ENCODE measurements at places on chromosomes 5 and 9.

- no peak for DNase-seq
Observed at GRCh38 chr9:109923471-109923760, 143.4 kb downstream of the PALM2AKAP2 start.

DNA sequence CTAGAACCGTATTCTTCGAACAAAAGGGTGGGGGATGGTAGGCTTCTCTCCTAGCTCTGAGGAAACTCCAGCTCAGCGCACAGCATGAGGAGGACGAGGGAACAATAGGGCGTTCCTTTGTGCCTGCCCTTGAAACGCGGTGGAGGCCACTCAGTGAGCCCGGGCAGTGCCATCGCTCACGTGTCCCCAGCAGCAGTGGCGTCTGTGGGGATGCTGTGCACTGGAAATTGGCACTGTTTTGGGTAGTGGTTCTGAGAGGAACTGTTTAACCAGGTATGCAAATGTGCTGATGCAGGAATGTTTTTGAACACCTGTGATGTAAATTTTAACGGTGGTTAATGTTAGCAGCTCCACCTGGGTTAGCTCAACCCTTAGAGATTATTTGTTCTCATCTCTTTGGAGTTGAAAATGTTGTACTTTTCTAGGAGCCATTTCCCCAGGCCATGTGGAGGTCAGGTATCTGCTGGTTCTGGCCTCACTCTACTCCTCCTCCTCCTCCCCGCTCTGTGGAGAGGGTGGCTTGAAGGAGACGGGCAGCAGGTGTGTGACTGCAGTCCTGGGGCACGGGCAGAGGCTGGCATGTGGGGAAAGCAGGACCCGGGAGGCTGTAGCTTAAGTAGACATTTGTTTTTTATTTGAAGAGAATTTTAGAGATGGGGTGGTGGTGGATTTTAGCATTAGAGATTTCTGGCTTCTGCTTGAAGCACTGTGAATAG is 48.3 kb downstream of the EHMT1 start:
- DNase-seq = no peak

DNA sequence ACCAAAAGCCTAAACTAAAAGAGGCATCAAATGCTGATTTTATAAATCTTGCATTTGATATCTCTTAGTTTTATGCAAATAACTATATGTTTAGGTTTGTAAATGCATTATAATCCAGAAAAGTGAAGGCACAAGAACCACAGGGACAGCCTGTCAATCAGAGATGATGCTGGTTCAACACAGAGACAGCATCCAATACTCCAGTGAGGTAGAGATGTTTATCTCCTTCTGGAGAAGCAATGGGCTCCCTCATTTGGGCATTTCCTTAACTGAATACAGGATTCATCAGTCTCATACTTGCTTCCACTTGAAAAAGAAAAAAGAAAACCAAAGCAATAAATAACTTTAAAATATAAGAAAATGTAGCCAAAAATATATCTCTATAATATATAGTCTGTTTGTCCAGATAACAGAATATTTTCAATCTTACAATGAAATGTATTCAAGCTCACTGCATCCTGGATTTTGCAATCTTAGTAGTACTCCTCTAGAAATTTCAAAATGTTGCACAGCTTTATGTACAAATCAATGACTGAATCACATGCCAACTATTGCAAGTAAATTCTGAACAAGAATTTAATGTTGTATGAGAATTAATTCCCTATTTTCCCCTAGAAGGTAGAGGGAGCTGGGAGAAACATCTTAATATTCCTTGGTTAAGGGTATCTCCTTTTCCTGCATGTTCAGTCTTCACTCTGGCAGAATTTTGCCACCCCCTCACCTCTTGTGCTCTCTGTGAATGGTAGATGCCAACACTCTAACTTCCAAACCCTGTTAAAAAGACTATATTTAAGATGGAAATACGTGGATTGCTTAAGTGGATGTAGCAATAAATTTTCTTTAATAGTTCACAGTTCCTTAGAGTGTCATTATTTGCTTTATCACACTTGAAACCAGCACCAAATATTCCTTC is 191.1 kb upstream of the GAS1 start:
- DNase-seq = no peak

- DNase-seq = no peak
Observed at GRCh38 chr9:129070696-129071525, 10.0 kb upstream of the DOLPP1 start.

DNA sequence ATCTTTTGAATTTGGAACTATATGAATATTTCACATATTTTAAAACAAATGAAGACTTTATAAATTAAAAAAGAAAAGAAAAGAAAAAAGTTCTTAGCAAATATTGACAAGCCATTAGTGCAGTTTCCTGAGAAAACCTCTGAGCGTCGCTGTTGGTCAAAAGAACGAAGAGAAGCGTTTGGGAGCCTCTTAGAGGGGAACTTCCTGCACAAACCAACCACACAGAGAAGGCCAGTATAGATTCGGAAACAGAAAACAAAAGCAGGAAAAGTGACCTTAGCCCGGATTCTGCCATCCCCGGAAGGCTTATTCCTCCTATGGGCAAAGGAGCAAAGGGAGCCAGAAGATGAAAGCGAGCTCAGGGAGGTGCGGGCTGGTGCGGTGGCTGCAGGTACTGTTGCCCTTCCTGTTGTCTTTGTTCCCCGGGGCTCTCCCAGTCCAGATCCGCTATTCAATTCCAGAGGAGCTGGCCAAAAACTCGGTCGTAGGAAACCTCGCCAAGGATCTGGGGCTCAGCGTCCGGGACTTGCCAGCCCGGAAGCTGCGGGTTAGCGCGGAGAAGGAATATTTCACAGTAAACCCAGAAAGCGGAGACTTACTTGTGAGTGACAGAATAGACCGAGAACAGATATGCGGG is at the start of gene PCDHGB2:
PCDHGB2 (plus strand) TSS at position 205 of the 637 bp plus-strand sequence; CDS start at position 347, 142 bp downstream.
- DNase-seq = no peak

DNA sequence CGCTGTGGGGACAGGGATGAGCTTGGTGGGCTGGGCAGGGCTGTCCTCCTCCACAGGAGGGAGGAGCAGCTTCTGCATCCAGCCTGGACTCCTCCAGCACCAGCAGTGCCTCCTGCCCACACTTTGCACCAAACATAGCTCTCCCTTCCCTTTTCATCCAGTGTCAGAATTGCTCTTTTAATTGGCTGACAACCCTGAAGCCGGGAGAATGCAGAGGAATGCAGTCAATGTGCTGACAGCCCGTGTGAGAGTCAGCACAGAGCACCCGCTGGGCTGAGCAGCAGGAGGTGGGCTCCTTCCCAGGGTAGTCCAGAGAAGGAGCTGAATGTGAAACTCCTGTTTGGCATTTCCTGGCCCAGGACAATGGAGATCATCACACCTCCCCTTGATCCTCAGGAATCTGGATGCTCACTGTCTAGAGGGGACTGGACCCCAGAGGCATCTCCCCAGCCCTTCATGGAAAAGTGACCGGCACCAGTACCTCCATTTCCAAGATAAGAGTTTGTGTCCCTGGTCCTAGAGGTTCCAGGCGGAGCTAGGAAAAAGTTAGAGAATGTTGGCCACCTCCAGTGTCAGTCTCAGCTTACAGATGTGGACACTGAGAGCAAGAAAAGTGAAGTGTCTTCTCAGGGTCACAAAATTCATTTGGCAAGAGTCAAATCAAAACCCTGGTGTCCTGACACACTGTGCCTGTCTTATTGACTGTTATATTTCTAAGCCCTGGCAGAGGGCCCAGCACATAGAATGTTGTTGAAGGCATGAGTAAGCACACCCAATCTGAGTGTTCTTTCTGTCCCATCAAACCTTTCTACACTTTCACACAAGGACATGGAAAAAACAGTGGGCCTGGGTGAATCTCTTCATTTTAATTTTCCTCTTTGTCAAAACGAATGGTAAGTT is 202.1 kb downstream of the SNX18 start:
- no peak for DNase-seq

GRCh38 chr9:123447934-123448646 is 92.1 kb downstream of the CRB2 start:
- no peak for DNase-seq

GRCh38 chr5:18113721-18114120 is 479.5 kb downstream of the TAF11L14 start:
- no peak for DNase-seq

DNA sequence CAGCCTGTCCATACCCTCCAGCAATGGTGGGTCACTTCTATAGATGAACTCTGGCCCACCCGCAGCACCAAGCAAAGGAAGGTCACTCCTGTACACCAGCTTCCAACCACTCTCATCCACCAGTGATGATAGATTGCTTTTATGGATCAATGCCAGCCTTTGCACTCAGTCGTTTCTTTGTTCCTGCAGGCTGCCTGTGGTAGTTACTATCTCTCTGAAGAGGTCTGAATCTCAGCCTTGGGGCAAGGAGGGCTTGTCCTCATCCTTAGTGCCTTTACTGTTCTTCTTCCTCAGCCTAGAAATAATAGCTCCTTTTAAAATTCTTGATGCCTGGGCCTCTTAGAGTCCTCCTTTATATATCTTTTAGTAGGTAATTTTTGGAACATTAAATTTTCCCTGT is 100.8 kb downstream of the TMC1 start:
- no peak for DNase-seq

- DNase-seq = no peak
Observed at GRCh38 chr5:136901-137300, 44.9 kb downstream of the PLEKHG4B start.

GRCh38 chr5:118195211-118195610 is 793.1 kb downstream of the DTWD2 start:
- DNase-seq = no peak

- DNase-seq = no peak
Observed at GRCh38 chr9:89849096-89849495, 244.3 kb downstream of the GADD45G start.

DNA sequence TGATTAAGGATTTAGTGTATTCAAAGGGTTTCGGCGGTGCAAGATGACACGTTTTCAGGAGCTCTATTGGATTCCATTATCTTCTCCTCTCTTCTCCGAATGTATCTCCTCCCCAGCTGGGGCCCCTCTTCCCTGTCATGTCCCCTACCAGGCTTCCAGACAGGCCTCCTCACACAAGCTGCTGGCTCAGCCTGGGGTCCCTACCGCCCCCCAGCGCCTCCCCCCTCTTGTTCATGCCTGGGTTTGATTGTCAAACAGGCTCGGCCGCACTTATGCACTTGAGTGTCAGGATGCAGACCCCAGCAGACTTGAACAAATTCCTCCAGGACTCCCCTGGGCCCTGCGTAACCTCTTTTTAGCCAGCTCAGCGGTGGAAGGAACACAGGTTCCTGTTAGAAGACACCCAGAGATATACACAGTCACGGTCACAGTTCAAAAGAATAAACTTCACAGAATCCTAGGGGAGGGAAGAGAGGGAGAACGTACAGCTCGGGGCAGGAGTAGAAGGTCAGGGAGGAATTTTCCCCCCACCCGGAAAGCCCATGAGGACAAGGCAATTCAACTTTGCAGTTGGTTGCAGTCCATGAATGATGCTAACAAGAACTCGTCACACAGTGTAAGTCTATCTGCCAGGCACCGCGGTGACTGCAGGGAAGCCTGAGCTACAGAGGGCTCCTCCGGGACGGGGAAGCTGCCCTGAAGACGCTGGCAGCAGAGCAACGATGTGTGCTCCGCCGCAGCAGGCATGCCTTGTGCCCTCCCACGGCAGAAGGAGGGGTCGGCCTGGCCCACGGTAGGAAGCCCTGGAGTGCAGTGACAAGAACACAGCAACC is 560.0 kb downstream of the BNC2 start:
- DNase-seq = no peak

- DNase-seq = no peak
Observed at GRCh38 chr5:57841676-57842363, 359.2 kb upstream of the ACTBL2 start.

GRCh38 chr5:16574789-16575721 is 41.7 kb downstream of the RETREG1 start:
- no peak for DNase-seq

- no peak for DNase-seq
Observed at GRCh38 chr9:106307670-106308069, 555.3 kb upstream of the ZNF462 start.

- no peak for DNase-seq
Observed at GRCh38 chr5:64163746-64164145, 1.9 kb upstream of the RNF180 start.

- DNase-seq = no peak
Observed at GRCh38 chr5:95818181-95819147, 4.1 kb downstream of the GLRX start.

GRCh38 chr5:128681096-128681495 is 143.1 kb upstream of the FBN2 start:
- DNase-seq = no peak

DNA sequence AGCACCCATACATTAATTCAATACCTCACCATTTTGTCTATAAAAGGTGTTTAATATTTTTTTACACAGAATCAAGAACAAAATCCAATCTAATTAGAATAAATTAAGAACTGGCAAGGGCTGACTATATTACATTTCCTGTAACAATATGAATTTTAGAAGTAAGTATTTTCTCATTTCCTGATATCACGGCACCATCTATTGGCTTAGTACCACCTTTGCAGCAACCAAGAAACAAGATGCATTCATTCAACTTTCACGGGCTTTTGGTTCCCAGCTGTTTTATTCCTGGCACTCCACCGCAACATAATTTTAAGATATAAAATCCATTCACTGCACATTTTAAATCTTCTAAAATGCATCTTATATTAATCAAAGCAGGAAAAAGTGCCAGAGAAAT is 20.6 kb downstream of the PSMB7 start:
- DNase-seq = no peak

DNA sequence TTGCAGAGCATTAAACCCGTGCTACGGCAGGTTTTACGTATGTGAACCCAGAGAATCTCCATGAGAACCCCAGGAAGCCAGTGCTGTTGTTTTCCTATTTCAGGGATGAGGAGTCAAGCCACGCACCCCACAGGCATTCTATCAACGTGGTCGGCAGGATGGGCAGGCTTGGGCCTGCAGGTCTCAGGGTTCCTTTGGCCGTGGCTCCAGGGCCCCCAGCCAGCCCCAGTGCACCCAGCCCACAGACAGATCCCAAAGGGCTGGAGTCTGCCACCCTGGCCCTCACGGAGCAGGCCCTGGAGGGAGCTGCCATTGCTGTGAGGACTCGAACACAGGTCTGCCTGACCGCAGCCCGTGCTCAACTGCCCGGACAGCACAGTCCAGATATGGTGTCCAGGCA is 77.1 kb upstream of the STXBP1 start:
- no peak for DNase-seq

DNA sequence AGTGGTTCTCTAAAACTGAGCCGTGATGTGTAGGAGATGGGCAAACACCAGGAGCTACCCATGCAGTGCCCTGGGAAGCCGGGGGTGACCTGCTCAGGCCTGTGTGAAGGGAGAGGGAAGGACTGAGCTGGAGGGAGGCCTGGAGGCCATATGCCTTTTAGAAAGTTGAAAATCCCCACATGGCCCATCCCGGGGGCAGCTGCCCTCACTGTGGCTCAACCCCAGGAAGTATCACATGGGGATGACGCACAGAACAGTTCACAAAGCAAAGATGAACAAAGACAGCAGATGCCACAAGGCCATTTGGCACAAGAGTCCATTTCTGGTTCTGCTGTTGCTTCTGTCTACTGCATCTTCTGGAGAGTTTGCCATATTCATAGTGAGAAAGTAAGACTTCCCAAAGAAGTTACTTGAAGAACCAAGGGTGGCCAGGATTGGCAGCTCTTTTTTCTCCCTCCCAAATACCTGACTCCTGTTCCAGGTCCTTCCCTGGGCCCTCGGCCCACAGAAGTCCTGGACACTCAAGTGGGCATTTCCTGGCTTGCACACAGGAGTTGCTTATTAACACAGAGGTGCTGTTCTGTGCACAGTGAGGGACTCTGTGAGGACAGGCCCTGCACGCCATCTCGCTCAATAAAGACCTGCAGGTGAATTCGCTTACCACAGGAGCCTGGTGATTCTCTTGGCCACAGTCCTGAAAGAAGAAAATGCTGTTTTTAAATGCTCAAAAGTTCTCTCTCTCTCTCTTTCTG is 25.1 kb downstream of the ACSL6 start:
- DNase-seq = no peak

GRCh38 chr5:71522151-71522550 is 65.0 kb upstream of the MCCC2 start:
- DNase-seq = no peak
